ENCODE measurements at places on chromosomes 7 and 10.
A peak's percentile ranks its signal among the peaks of the same experiment; 100 is the strongest.

- DNase-seq, result peak; percentile 76
These were observed 491.3 kb downstream of the RPS24 start for GRCh38 chr10:78524941-78525340.

DNA sequence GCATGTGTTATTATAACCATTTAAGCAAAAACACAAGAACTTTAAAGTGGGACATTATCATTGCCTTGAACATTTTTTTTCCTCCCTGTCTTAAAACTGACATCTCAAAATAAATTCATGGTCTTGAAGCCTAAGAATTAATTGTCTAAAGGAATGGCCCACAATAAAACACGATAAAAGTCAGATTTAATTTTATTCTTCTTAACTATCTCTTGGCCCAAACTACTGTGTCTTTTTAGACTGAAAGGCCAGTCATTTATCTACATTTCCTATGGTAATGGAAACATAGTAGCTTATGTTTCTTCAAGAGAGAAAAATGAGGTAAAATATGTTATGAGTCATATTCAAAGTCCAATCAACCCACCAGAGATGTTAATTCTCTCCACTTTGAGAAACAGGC is 24.4 kb upstream of the ETV1 start:
- no peak for DNase-seq

- no peak for DNase-seq
These were observed 242.4 kb downstream of the SEMA3A start for GRCh38 chr7:83952236-83952635.

- no peak for DNase-seq
These were observed 53.1 kb downstream of the TEX36 start for GRCh38 chr10:125629758-125630376.

DNA sequence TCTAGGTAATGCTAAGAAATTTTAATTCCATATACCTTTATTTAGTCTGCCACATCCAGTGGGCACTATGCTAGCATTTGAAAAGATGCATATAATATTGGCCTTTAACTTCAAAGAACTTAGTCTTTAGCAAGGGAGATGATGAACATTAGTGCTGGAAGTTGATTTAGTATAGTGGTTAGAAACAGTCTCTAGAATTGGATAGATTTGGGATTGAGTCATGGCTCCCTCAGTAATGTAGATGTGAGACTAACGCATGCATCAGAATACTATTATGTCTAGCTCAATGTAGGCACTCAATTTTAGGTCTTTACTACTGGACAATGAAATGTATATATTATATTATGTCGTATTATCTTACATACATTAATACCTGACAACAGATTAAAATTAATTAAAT is 5.8 kb downstream of the DKK1 start:
- DNase-seq, result no peak

DNA sequence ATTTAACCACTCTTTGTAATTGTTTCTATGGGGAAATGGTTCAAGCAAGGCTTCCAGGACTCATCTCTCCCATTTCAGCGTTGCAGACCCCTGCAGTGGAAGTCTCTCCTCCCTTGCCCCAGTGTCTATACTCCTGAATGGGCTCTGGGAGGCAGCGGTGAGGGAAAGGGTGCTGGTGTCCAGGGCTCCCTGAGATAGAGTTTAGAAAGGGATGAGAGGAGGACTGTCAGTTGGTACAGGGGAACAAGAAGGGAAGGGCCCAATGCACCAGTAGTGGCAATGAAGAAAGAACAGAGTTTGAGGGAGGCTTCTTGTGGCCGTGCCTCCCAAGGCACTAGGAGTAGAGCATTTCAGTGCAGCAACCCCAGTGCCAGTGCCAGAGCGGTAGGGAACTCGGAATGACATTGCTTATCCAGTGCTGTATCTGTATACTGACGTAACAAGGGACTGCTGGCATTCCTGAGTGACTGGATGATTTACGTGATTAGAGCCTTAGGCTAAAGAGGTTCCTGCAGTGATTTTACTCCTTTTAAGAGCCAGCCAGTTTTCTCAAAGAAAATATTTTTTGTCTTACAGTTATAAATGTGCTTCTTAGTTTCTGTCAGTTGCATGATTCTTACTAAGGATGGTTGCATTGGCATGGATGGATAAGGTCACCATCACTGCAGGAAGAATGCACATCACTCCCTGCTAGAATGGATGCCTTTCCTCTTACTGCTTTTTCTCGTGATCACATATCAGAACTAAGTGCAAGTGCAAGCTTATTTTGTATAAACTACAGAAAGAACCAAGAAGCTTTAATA is 28.0 kb downstream of the PRPF18 start:
- DNase-seq, result no peak

DNA sequence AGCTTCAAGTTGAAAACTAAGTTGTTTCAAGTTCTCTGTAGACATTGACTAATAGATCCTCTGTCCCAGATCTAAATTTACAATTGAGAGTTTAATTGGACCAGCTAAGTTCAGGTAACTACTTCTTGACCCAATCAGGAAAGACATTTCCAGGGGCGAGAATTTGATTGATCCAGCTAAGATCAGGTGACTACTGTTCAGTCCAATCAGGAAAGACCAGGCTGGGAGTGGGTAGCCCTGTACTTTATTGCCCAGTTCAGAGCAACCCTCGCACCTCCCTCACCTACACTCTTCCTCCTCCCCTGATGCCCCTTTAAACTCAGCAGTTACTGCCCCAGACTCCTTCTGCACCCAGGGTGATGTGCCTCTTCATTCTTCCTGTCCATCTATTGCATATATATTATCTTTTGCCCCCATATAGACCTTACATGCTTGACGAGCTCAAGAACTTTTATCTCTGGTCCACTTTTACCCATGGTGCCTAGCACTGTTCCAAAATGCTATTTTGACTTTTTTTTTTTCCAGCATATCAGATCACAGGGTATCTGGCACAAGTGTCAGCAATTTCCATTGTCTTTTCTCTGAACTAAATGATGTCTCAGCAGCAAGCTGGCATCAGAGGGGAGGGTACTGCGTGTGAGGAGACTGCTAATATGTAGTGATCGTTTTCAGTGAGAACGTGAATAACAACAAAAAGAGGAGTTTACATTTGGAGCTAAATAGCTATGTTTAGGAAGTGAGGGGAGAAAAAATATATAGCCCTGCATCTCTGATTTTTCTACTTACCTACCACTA is 169.4 kb downstream of the KIAA1217 start:
- no peak for DNase-seq

GRCh38 chr7:103129702-103130549 is 19.0 kb downstream of the NAPEPLD start:
- DNase-seq, result no peak

DNA sequence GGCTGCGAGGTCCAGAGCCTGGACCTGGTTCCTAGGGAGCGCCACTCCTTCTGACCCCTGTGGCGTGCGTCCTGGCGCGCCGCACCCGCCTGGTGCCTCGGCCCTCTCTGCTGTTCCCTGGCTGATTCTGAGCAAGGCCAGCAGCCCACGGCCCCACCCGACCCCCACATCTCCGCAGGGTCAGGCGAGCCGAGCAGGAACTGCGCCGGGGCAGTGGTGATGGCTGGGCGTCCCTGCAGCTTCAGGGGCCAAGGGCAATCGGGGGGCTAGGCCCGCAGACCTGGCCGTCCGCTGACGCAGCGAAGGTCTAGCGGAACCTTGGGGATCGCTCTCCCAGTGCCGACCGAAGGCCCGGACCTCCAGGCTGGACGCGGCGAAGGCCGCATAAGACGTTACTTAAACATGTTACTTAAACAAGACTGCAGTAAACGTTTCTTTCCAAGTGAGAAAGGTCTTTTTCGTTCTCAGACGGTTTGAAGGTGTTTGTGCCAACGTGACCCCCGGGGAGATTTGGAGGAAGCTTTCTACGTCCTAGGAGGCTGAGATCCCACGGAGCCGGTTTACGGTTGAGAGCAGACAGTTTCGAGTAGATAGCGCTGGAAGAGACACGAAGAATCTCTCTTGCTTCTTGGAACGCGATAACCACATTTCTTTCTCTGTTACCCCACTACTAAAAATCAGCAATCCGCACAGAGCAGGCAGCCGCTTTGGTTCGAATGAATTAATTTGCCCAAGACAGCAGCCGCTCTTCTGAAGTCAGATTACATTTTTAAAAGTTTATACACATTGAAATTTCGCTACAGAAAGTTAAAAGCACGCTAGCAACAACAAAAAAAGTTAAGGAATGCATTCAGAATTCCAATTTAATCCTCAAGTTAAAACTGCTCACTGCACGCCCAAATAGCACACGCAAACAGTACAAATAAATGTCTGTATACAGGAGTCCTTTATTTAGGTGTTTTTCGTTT is 4.9 kb upstream of the NKX2-3 start:
- DNase-seq, result no peak

- DNase-seq, result no peak
These were observed 98.3 kb upstream of the ZNF438 start for GRCh38 chr10:31129880-31130405.

DNA sequence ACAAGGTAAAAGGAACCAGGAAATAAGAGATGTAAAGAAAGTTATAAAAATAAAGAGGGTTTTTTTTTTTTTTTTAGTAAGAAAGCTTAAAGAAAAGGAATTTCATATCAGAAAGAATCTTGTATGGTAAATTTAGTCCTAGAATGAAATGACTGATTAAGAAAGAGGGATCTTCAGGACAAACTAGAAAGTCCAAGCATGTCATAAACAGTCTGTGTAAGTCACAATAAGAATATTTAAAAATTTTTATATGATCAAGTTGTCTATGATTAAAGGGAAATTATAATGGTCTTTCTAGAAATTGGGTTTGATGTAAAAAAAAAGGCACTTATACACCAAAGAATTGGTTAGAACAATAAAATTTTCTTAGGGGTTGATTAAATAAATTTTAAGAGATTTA is 289.5 kb downstream of the XPNPEP1 start:
- no peak for DNase-seq

GRCh38 chr7:143497008-143497795 is 19.5 kb downstream of the TAS2R41 start:
- no peak for DNase-seq

GRCh38 chr10:99279626-99280111 is 44.0 kb upstream of the HPSE2 start:
- DNase-seq, result no peak

- peak; percentile 39 for DNase-seq
These were observed 370.2 kb downstream of the PHF14 start for GRCh38 chr7:11343818-11344413.

DNA sequence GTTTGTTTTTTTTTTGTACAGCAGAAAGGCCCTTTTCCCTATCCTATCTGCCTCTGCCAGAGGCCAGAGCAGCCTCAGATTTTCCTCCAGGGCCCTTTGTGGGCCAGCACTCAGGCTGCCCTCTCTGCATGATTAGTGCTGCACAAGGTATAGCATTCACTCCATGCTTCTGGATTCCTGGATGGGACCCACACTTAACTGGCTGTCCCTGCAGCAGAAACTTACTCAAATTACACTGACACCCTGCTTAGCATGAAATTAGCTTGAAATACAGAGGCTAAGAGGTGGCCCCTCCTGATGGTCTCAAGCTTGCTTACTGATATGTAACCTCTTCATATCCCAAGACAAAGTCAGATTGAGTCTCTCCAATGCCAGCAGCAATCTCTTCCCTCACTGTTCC is 239.3 kb downstream of the SORCS1 start:
- no peak for DNase-seq

DNA sequence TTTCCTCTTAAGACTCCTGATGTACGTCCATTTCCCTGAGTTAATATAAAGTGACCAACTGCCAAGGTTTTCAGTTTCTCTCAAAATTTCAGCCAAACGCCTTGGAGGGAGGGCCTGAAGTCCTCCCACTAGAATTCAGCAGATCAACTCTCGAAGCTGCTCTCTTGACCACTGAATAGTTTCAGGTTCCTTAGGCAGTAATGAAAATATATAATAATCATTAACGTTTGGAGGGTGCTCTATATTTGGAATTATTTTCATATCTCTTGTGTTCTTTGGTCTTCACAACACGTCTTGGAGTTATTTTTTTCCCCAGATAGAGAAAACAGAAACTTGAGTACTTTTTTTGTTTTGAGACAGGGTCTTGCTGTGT is 123.6 kb upstream of the SFMBT2 start:
- DNase-seq, result no peak

DNA sequence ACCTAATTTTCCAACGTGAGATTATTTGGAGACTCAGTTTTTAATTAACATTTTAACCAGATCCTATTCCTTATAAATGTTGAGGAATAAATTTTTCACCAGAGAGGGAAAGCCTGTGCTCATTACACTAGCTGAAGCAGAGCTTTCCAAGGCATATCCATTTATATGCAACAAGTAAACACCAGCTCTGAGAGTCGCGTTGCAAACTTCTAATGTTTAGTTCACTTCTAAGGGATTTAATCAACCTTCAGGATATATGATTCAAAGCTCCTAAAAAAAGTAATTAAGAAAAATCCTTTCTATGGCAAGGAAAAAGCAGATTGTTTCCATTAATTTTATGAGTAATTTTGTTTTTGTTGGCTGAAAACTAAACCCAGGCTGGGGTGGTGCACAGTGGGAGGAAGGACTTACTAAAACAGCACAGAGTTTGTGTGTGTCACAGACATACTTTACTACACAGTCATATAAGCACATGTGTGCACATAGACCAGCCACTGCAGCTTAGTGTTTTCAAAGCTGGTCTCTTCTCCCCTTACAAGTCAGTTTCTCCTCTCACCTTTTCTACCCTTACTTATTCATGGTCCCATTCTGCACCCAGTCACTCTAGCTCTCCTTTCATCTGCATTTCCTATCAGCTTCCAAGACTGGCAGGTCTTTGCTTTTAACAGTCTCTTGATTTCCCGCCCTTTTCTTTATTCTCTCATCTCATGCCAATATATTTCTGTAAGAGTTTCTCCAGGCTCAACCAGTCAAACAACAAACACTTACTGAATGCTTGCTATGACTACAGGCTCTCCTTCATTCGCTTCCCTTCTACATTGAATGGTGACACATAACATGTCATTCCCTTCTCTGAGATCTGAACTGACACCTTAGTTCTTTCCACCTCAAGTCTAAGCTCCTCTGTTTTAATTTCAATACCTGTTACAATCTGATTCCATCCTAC is 81.1 kb upstream of the FZD1 start:
- DNase-seq, result no peak

GRCh38 chr7:12320241-12320986 is 83.3 kb downstream of the VWDE start:
- no peak for DNase-seq

DNA sequence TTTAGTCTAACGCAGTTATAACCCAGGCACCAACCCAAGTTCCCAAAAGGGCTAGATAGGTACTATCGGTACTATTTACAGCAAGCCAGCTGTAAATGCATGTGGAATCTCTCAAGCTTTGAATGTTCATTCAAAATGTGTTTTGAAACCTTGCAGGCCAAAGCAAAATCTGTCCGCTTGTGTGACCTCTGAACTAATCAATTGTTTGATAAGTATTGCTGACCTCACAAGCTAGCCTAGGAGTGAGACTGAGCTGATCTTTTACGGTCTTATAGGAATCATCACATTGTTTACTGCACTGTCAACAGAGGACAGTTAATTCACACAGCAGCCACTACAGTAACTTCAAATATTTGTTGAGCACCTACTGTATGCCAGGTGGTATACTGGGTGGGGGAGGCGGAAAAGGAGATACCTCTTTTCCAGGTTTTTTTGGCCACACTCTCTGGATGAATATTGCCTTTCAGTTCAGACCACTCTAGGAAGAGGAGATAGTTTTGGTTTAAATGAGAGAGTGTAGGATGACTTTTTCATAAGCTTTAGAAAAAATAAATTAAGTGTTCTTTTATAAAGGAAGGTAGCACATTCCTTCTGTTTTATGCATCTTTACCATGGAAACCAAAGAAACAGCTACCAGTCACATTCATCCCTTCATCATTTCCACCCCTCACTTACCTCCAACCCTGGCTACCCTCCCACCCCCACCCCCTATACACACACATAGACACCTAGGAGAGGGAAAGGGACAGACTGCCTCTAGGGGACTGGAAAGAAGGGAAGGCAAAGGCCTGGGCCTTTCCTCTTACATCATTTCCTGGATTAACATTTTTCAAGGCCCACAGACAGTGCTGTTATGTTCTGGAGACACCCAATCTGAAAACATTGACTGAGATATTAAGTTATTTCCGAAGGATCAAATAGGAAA is 2.4 kb downstream of the PAPSS2 start:
- DNase-seq, result no peak
